Naive B cell (primary cell): ENCODE measurements at places on chromosomes 5 and 9.

GRCh38 chr5:114924769-114925168 lies 244.9 kb downstream of the TRIM36 start:
- H3K4me1 ChIP-seq = no peaks in the 10 kb centered on the region
- no peaks in the 10 kb centered on the region for H3K27me3 ChIP-seq
- H3K4me3 ChIP-seq = no peak overlapping the region
- H3K27ac ChIP-seq = no peak overlapping the region
- no peak for DNase-seq
- H3K36me3 ChIP-seq = no peaks in the 10 kb centered on the region

DNA sequence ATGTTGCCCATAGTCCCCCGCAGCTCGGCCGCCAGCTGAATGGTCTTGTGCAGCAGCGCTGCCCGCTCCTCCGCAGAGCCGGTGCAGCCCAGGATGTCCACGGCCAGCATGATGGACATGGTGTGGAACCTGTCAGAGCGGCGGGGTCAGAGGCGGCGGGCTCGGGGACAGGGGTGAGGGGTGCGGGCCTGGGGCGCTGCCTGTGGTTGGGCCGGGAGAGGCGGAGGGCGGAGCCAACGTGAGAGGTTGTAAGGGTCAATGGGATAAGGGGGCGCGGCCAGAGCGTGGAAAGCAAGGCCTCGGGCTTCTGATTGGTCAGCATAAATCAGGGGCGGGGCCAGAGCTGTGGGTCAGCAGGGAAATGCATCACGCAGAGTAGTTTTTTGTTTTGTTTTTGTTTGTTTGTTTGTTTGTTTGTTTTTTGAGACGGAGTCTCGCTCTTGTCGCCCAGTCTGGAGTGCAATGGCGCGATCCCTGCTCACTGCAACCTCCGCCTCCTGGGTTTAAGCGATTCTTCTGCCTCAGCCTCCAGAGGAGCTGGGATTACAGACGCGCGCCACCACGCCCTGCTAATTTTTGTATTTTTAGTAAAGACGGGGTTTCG lies 6.8 kb upstream of the TOR2A start:
- no peak overlapping the region for H3K4me3 ChIP-seq
- no peaks in the 10 kb centered on the region for H3K27me3 ChIP-seq
- DNase-seq = no peak
- peak overlapping the region; percentile 83 for H3K27ac ChIP-seq

DNA sequence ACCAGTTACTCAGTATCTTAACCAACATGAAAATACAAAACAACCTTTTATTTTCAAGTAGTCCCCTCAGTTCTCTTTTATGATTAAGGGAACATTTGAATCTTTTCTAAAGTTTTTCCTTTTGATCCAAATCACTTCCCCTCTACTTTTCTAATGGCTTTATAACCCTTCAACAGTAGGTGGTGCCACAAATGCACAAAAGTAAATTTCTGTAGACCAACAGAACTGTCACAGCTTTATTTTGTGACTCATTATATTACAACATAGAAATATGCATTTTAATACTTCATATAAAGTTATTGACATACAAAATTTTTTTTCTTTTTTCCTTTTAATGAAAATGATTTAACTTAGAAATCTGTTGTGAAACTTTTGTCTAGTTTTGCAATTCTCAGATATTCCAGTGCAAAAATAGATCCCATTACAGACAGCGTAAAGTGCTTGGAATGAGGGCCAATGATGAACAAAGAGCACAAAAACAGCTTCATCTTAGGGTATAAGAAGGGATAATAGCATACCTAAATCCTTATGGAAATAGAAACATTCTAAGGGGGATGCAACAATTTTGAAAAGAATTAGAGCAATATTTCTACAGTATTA lies 17.0 kb downstream of the NIPSNAP3B start:
- no peaks in the 10 kb centered on the region for H3K27me3 ChIP-seq
- no peak overlapping the region for H3K4me3 ChIP-seq
- no peak for DNase-seq
- peaks cover 8% of the 10 kb centered on the region for H3K36me3 ChIP-seq
- no peak overlapping the region for H3K27ac ChIP-seq
- peaks cover 31% of the 10 kb centered on the region for H3K4me1 ChIP-seq

GRCh38 chr5:134510970-134511795 lies 14.3 kb upstream of the JADE2 start:
- no peaks in the 10 kb centered on the region for H3K36me3 ChIP-seq
- no peaks in the 10 kb centered on the region for H3K27me3 ChIP-seq
- DNase-seq = no peak
- no peak overlapping the region for H3K4me3 ChIP-seq
- no peak overlapping the region for H3K27ac ChIP-seq
- no peaks in the 10 kb centered on the region for H3K4me1 ChIP-seq

- H3K36me3 ChIP-seq = peaks cover 9% of the 10 kb centered on the region
- no peak for DNase-seq
- H3K4me3 ChIP-seq = no peak overlapping the region
- H3K4me1 ChIP-seq = peaks cover 5% of the 10 kb centered on the region
- peaks cover 54% of the 10 kb centered on the region for H3K27me3 ChIP-seq
- H3K27ac ChIP-seq = no peak overlapping the region
Measured at GRCh38 chr5:6682239-6682638, 31.0 kb upstream of the TENT4A start.

GRCh38 chr5:73450137-73450536 lies 1.6 kb upstream of the FOXD1 start:
- H3K27ac ChIP-seq = peak overlapping the region; percentile 51
- H3K27me3 ChIP-seq = peaks cover 43% of the 10 kb centered on the region
- H3K36me3 ChIP-seq = peaks cover 8% of the 10 kb centered on the region
- H3K4me3 ChIP-seq = no peak overlapping the region
- H3K4me1 ChIP-seq = peaks cover 17% of the 10 kb centered on the region

- H3K4me1 ChIP-seq = peaks cover 26% of the 10 kb centered on the region
- peak overlapping the region; percentile 74 for H3K27ac ChIP-seq
- H3K36me3 ChIP-seq = peaks cover 33% of the 10 kb centered on the region
- H3K4me3 ChIP-seq = no peak overlapping the region
- no peaks in the 10 kb centered on the region for H3K27me3 ChIP-seq
Measured at GRCh38 chr9:19375538-19375937, 4.5 kb downstream of the RPS6 start.

DNA sequence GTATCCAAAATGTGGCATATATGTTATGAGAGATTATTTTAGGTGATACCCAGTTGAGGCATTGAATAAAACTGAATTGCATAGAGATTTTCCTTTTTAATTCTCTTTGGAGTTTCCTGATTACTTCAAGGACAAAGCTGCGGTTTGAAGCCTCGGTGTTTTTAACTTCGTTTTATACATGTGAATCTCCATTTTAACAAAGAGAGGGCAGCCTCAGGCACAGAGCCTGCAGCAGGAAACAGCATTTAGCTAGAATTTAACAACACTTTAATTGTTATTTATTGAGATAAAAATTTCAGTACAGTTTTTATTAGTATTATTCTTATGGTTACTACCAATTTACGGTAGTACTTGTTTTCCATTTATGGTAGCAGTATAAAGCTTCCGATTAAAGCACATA lies 114.0 kb downstream of the KIF4B start:
- H3K4me1 ChIP-seq = no peaks in the 10 kb centered on the region
- no peak overlapping the region for H3K27ac ChIP-seq
- H3K27me3 ChIP-seq = peaks cover 13% of the 10 kb centered on the region
- no peak for DNase-seq
- H3K36me3 ChIP-seq = no peaks in the 10 kb centered on the region

- H3K36me3 ChIP-seq = no peaks in the 10 kb centered on the region
- H3K4me1 ChIP-seq = no peaks in the 10 kb centered on the region
- H3K27ac ChIP-seq = no peak overlapping the region
- DNase-seq = peak; percentile 19
- no peaks in the 10 kb centered on the region for H3K27me3 ChIP-seq
Measured at GRCh38 chr5:60287174-60287771, 393.7 kb upstream of the PDE4D start.

- H3K4me3 ChIP-seq = no peak overlapping the region
- H3K36me3 ChIP-seq = no peaks in the 10 kb centered on the region
- DNase-seq = no peak
- peaks cover 6% of the 10 kb centered on the region for H3K4me1 ChIP-seq
- peaks cover 17% of the 10 kb centered on the region for H3K27me3 ChIP-seq
- H3K27ac ChIP-seq = no peak overlapping the region
Measured at GRCh38 chr5:176561259-176561658, 12.1 kb downstream of the CDHR2 start.

GRCh38 chr5:122639864-122640263 lies 135.0 kb upstream of the SNX2 start:
- H3K27me3 ChIP-seq = peaks cover 6% of the 10 kb centered on the region
- no peaks in the 10 kb centered on the region for H3K4me1 ChIP-seq

DNA sequence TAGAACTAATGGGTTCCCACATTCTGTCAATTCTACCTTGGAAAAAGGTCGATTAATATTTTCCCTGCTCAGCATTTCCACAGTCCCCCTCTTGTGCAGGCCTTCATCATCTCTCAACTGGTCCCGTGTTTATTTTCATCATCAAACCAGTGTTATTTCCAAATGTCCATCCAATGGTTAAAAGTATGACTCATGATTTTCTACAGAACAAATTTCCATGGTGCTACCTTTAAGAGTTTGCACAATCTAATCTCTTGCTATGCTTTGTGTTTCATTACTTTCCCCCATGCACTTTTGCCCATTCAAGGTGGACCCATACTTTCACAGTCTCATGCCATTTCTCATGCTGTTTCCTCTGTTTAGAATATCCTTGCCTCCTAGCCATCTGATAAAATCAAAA lies 143.7 kb downstream of the CCDC192 start:
- no peak overlapping the region for H3K27ac ChIP-seq
- DNase-seq = no peak
- H3K36me3 ChIP-seq = no peaks in the 10 kb centered on the region
- peaks cover 5% of the 10 kb centered on the region for H3K27me3 ChIP-seq

DNA sequence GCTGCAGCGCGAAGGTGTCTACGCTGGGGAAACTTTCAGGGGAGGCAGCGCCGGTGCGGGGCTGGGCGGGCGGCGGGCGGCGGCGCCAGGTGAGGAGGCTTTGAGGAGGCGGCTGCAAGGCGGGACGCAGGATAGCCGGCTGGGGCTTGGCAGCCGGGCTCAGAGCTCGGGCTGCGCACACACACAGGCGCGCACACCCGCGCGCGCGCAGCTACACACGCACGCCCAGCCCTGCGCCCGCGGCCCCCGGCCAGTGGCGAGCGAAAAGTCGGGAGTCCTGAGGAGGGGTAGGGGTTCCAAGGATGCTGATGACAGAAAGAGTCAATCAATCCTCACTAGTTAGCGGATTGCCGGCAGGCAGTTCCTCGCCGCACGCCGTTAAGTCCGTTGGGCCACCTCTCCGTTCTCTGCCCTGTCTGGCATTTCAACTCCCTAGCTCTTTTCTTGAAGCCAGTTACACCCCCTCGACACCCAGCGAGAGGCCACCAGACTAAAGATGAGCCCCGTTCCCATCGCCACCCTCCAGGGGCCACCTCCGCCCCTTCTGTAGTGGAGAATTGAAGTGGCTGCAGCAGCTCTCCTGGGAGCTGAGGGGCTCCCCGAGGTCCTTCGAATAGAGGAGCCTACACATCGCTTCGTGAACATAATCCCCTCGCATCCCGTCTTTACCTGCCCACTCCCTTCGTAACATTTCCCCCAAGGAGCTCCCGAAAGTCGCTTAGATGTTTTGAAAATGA lies 1640.3 kb upstream of the C9orf72 start:
- H3K4me3 ChIP-seq = peak within 1 kb of the TSS; percentile 70
- H3K27me3 ChIP-seq = peaks cover 64% of the 10 kb centered on the region
- H3K36me3 ChIP-seq = peaks cover 8% of the 10 kb centered on the region
- no peak for DNase-seq
- no peak within 1 kb of the TSS for H3K27ac ChIP-seq

GRCh38 chr9:79574136-79574535 lies 2.4 kb downstream of the TLE4 start:
- no peak overlapping the region for H3K4me3 ChIP-seq
- DNase-seq = no peak
- H3K4me1 ChIP-seq = peaks cover 31% of the 10 kb centered on the region
- no peaks in the 10 kb centered on the region for H3K36me3 ChIP-seq
- peaks cover 8% of the 10 kb centered on the region for H3K27me3 ChIP-seq

- H3K36me3 ChIP-seq = peaks cover 4% of the 10 kb centered on the region
- no peaks in the 10 kb centered on the region for H3K27me3 ChIP-seq
- peak overlapping the region; percentile 6 for H3K27ac ChIP-seq
- no peak overlapping the region for H3K4me3 ChIP-seq
- H3K4me1 ChIP-seq = peaks cover 58% of the 10 kb centered on the region
- no peak for DNase-seq
Measured at GRCh38 chr5:96968614-96969013, 32.7 kb downstream of the LNPEP start.

GRCh38 chr5:159858871-159859270 lies 57.4 kb upstream of the ADRA1B start:
- no peaks in the 10 kb centered on the region for H3K36me3 ChIP-seq
- H3K27ac ChIP-seq = no peak overlapping the region
- DNase-seq = no peak
- H3K4me3 ChIP-seq = no peak overlapping the region
- no peaks in the 10 kb centered on the region for H3K4me1 ChIP-seq

- no peaks in the 10 kb centered on the region for H3K36me3 ChIP-seq
- no peak for DNase-seq
- H3K27ac ChIP-seq = peak overlapping the region; percentile 97
- H3K27me3 ChIP-seq = no peaks in the 10 kb centered on the region
- peak overlapping the region; percentile 88 for H3K4me3 ChIP-seq
- peaks cover 89% of the 10 kb centered on the region for H3K4me1 ChIP-seq
Measured at GRCh38 chr5:172178301-172178987, 9.6 kb downstream of the STK10 start.

DNA sequence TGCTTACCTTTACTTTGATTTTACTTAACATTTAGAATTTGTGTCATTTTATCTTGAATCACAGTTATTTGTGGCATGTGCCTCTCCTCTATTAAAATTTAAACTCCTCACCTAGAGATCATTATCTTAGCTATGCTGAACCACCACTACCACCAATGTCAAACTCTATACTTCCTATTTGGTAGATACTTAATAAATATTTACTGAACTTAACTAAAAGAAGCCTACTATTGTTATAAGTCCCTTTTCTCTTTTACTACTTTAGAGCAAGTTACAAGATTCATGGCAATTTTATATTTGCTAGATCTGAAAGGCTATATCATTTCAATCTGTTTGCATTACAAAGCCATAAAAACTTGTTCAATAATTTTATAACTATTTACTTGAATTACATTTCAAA lies 273.3 kb upstream of the CCNH start:
- H3K36me3 ChIP-seq = no peaks in the 10 kb centered on the region
- no peaks in the 10 kb centered on the region for H3K4me1 ChIP-seq
- H3K4me3 ChIP-seq = no peak overlapping the region
- no peaks in the 10 kb centered on the region for H3K27me3 ChIP-seq

GRCh38 chr9:71073494-71073893 lies 47.9 kb downstream of the TRPM3 start:
- H3K4me3 ChIP-seq = no peak overlapping the region
- no peak for DNase-seq
- no peaks in the 10 kb centered on the region for H3K27me3 ChIP-seq
- H3K27ac ChIP-seq = no peak overlapping the region
- no peaks in the 10 kb centered on the region for H3K4me1 ChIP-seq

DNA sequence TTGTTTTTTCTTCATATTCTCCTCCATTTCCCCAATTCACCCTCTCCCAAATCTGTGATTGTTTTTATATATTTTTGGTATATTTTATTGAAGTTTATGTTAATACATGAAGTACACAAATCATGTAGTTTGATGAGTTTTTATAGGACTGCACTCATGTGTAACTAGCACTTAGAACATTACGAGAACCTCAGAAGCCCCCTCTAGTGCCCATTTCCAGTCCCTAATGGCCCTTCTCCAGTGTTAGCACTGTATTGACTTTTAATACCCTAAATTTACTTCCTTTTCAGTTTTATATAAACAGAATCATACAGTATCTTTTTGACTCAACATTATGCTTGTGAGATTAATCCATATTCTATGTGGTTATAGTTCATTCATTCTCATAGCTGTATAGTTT lies 18.5 kb upstream of the FKTN start:
- H3K4me1 ChIP-seq = peaks cover 6% of the 10 kb centered on the region
- peaks cover 11% of the 10 kb centered on the region for H3K36me3 ChIP-seq
- no peak for DNase-seq
- H3K27ac ChIP-seq = no peak overlapping the region
- no peaks in the 10 kb centered on the region for H3K27me3 ChIP-seq
- no peak overlapping the region for H3K4me3 ChIP-seq
